NCI-H774 (cell line): ENCODE measurements at places on chromosomes 5 and 9.

DNA sequence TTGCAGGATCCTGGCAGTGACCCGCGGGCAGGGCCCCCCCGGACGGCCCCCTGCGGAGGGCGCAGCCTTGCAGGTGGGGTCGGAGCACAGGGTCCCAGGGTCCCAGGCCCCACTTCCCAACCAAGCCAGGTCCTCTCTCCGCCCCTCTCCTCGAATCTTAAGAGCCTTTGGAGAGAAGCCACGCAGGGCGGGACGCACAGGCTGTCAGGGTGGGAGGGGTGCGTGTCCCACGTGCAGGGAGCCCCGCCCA is 18.4 kb upstream of the EGFL7 start:
- DNase-seq: peak; percentile 43

- no peak for DNase-seq
Observed at GRCh38 chr9:134259708-134260107, 66.5 kb upstream of the RXRA start.

DNA sequence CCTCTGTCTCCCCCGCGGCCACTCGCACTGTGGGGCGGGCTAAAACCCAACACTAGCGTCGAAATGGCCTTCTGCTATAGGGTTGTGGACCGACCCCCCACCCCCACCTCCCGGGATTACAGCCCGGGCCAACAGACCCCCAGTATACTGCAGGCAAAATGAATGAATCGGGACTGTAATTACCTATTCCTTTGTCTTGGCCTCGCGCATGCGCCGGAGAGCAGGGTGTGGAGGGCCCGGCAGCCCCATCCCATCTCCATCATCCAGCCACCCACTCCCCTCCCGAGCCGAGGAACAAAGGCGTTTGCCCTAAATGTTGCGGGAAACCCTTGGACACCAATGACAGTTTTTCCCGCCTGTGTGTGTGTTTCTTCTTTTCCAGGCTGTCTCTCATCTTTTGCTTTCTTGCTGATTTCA is 1.6 kb downstream of the BASP1 start:
- DNase-seq: peak; percentile 62

GRCh38 chr9:33081128-33081851 is 4.8 kb upstream of the SMU1 start:
- peak; percentile 77 for DNase-seq
